WTC11 (cell line): ENCODE measurements at places on chromosomes 1 and 21.

DNA sequence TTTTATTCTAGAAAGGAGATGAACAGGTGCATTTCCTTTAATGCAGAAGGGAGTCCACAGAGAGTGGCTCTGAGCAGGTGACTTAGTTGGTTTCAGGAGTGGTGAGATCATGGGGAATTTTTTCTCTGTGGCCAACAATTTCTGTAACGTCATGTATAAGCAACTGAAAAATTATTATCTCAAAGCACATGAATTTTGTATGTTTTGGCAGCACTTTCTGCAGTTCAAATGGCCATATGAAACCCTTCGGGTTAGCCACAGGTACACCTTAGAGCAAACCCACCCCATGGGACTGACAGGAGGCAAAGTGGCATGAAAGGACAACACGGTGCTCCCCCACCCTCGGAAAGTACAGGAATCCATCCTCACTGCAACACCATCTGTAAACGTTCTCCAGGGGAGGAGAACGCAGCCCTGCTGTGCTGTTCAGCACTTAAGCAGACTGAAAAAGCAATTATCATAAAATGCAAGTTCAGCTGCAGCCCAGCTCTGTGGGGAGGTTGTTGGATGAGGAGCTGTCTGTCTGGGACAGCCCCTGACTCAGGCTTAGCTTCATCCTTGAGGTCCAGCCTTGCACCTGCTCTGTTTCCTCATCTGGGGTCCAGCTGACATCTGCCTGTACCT lies 55.8 kb upstream of the CLDN14 start:
- DNase-seq: no peak

DNA sequence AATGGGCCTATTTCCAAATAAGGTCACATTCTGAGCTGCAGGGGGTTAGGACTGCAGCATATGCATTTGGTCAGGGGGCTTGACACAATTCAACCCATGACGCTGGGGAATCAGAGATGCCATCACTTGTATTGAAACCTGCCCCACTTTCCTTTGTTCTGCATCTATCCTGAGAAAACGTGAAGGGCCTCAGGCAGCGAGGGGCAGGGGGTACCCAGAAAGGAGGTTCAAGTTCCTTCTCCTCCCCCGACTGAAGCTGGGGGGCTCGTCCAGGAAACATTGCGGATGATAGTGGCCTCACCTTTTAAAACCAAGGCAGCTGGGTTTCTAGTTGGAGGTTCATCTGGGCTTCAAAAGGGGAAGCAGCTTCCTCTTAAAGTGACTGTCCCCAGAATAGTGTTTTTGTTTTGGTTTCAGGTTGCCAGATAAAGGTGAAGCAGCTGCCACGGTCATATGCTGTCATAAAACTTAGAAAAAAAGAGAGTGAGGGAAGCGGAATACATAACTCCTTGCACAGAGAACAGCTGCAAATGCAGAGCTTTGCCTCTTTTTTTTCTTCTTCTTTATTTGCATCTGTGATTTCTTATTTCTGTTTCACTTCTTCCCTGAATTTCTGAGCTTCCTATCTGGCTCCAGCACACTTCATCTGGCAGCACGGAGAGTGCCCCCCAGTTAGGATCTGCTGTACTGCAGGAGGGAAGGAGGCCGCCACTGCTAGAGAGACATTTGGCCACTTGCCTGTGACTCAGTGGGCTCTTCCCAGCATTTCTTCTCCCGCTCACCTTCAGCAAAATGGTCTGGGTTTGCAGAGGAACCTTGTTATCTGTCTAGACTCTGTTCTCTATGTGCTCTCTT lies 142.0 kb downstream of the AJAP1 start:
- no peak for DNase-seq

- DNase-seq: no peak
Observed at GRCh38 chr1:224545571-224545970, 70.5 kb upstream of the CNIH3 start.

- DNase-seq: peak; percentile 41
Observed at GRCh38 chr21:32940079-32941014, 85.4 kb upstream of the OLIG2 start.

DNA sequence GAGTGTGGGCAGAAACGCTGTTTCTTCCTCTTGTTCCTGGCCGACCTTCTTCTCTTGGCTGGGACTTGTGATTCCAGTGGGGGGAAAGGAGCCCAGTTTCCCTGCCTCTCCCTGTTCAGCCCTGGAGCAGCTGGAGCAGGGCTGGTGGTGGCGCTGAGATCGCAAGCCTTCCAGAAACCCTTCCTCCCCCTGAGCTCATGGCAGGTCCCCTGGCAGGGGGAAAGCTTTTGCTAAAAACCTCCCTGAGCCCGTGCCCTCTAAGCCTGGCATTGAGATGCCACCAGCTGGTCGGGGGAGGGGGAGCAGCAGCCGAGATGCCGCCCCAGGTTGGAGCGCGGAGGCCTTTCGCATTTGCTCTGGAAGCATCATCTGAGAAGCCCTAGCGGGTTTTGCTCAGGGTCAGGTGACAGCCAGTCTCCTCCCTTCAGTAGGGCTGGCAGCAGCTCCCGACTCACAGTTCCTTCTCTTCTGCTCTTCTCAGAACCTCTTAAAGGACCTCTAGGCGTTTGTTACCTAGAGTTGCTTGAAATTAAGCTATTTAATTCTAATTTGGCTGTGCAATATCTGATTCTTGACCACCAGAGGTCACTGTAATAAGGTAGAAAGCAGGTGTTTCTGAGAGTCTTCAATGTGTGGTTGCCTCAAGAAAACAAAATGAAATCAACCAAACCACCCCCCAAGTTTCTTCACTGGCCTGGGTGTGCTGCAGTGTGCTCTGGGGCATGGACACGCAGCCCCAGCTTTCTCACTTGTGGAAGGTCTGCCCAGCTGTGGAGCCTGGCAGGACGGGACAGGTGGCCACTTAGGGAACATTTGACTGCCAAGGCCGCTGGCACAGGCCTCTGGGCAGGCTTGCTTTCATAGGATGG lies 257.3 kb downstream of the CAMTA1 start:
- DNase-seq: peak; percentile 27
